ENCODE measurements at places on chromosomes 2 and 18.

GRCh38 chr2:199446996-199447576, 10.7 kb downstream of the SATB2 start:
- no peak for DNase-seq

- no peak for DNase-seq
These were observed 18.5 kb downstream of the NFE2L2 start for GRCh38 chr2:177246000-177246399.

DNA sequence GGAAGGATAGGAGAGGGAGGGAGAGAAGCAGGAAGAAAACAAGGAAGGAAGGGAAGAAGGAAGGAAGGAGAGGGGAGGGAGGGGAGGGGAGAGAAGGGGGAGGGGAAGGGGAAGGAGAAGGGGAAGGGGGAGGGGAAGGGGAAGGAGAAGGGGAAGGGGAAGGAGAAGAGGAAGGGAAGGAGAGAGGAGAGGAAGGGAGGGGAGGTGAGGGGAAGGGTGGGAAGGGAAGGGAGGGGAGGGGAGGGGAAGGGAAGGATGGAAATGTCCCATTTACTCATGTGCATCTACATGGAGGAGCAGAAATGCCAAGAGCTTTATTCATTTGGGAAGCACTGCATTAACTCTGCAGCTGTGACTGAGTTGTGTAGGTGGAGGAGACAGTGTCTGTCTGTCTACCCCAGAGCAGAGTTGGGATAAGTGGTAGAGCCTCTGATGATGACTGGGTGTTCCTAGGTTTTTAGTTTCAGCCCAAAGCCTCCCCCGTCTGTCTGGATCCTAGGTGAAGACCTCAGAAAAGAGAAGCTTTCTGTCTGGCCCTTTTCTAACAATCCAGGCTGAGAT, 131.3 kb downstream of the COL6A3 start:
- DNase-seq, result no peak

GRCh38 chr18:76530846-76531245, 35.8 kb upstream of the ZNF516 start:
- DNase-seq, result no peak

- DNase-seq, result no peak
These were observed 40.5 kb downstream of the IRS1 start for GRCh38 chr2:226758921-226759640.

- no peak for DNase-seq
These were observed 152.8 kb downstream of the DSC3 start for GRCh38 chr18:30889519-30890301.

- no peak for DNase-seq
These were observed 2.1 kb downstream of the LIPG start for GRCh38 chr18:49563701-49564517.

- DNase-seq, result peak; percentile 71
These were observed 95.9 kb downstream of the C1QL2 start for GRCh38 chr2:119062652-119063051.

GRCh38 chr2:227134591-227134990, 29.4 kb downstream of the COL4A4 start:
- DNase-seq, result no peak
